MCF 10A (cell line): ENCODE measurements at places on chromosomes 2 and 18. TPM values are rescaled to one million over a fixed set of nuclear protein-coding genes. Genes with fewer than 3 reads are reported as not detected.

DNA sequence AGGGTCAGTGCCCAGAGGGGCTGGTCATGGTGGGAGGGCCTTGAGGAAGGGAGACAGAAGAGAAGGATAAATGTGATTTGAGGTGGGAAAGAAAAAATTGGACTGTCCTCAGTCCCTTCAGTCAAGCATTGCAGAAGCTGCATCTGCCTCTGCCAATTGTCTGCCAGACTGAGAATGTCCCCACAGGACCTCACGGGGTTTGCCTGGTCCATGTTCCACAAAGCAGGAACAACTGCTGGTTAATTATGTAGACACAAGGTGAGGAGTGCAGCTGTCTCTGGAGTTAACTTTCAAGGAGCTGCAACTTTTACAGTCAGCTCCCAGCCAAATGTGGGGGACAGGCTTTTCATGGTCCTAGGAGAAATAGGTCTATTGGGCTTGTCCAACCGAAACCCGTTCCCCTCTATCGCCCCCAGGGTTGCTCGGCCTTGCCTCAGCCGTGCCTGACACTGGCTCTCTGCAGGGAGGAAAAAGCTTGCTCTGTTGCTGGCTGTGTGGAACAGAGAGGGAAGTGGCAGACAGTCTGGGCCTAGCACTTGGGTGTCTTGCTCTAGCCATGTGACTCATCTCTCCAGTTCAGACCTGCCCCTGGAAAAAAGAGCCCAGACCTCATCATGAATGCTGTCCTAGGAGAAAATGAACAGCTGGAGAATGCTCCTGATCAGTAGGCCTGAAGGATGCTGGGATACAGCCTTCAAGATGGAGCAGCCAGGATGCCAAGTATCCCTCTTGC lies 31.1 kb upstream of the PAX8 start:
- DNase-seq: peak; percentile 64
- H3K4me1 ChIP-seq: peaks cover 31% of the 10 kb centered on the region
- H3K36me3 ChIP-seq: no peaks in the 10 kb centered on the region
- no peaks in the 10 kb centered on the region for H3K27me3 ChIP-seq
- H3K4me3 ChIP-seq: no peak overlapping the region

DNA sequence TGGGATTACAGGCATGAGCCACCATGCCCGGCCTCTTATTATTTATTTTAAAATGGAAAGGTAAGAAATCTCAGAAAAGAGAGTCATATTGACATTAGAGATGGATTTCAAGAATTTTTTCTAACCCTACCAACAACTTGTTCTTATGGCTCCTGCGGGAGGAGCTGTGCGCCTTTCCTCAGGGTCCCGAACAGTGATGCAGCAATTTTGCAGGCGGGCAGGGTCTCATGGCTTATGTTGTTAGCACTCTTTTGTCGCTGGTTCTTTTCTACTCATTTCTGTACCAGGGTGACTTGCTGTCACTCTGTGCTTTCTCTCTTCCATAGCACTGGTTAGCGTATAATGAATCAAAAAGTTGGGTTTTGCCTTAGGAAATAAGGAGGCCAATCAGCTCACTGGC lies 148.8 kb upstream of the DLGAP1 start:
- H3K27ac ChIP-seq: no peak overlapping the region
- H3K4me3 ChIP-seq: no peak overlapping the region
- no peak for DNase-seq

DNA sequence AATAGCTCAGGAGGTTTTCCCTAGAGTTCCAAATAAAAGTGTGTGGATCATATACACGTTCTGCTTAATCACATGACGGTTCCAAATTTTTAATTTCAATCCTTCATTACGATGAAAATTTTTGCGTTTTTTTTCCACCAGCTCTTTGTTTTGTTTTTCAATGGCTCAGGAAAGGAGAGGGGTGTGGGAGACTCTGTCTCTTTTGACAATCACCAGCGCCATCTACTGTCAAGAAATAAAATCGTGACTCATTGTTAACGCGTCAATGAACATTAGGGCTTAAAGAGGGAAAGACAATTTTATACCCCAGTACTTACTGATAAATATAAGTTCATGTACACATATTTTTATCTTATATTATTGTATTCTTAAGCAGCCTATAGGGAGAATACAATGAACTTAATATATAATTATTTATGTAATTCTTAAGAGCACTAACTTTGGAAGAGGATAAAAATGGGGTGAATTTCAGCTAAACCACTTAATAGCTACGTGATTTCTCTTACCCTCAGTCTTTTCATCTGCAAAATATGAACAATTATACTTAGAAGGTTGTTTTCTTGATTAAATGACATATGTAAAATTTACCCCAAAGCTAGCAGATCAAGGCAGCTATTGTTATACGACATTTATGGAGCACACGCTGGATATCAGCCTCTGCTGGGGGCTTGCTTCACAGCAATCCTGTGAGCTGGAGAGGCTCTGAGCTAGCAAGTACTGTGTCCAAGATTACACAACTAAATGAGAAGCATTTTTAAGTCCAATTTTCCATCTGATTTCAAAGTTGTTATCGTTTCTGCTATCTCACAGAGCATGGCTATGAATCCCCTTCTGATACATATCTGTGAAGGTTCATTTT lies 47.4 kb upstream of the RMDN2 start:
- peak; percentile 78 for DNase-seq
- peaks cover 4% of the 10 kb centered on the region for H3K4me1 ChIP-seq
- peaks cover 6% of the 10 kb centered on the region for H3K36me3 ChIP-seq
- H3K27ac ChIP-seq: no peak overlapping the region
- no peak overlapping the region for H3K4me3 ChIP-seq

DNA sequence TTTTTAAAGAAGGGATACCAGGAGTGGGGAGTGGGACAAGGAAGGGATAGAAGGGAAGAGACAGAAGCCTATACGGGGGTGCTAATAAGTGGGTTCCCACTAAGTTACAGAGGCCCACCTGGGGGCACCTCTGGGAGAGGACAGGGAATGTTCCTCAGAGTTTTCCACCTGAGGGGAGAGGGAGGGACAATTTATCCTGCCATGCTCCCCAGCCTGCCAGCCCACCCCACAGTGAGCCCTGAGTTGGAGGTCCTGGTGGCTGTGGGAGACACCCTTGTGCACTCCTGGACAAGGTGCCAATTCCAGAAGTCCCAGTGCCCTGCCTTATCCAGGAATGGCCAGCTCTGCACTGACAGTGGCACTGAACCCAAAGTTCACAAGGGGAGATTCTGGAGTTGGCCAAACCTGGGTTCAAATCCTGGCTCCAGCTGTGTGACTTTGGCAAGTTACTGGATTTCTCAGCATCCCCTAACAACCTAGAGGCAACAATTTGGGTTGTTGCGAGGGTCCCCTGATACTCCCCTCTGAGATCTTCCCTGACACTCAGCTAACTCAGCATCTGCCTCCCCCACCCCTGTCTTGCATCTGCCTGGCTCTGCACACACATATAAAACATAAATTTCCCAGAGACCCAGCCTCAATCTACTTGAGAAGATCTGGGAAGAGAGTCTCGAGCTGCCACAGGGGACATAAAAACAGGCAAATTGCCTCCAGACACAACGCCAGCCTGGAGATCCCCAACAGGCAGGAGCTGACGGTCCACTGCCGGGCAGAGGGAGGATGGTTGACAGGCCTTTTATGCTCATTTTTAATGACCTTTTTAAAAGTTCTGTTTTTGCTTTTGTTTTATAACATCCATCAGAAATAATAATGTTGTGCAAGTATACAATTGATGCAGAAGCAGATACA lies 98.7 kb upstream of the ST3GAL5 start:
- H3K27me3 ChIP-seq: no peaks in the 10 kb centered on the region
- peaks cover 2% of the 10 kb centered on the region for H3K36me3 ChIP-seq
- no peak overlapping the region for H3K4me3 ChIP-seq

The WDR7 gene
- 12.6 and 17.3 TPM in 2 replicates for total RNA-seq

DNA sequence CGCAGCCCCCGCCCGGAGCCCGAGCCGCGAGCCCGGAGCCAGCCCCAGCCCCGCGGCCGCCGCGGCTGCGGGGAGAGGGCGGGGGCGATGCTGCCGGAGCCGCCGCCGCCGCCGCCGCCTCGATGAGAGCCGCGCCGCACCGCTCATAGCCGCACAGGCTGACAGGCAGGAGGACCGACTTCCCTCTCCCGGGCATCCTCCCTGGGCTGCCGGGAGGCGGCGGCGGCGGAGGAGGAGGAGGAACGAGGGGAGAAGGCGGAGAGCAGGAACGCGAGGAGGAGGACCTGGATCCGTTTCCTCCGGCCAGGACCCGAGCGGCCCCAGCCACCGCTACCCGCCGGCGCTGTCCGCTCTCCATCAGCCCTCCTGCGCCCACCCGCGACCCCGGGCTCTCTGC lies 370 bp downstream of the KLHL29 start:
- peak; percentile 48 for DNase-seq
- H3K27me3 ChIP-seq: no peaks in the 10 kb centered on the region
- H3K4me1 ChIP-seq: peaks cover 33% of the 10 kb centered on the region
- no peak overlapping the region for H3K27ac ChIP-seq
- peak overlapping the region; percentile 84 for H3K4me3 ChIP-seq

- H3K27me3 ChIP-seq: no peaks in the 10 kb centered on the region
- DNase-seq: no peak
- H3K27ac ChIP-seq: no peak overlapping the region
Measured at GRCh38 chr2:68452158-68452900, 14.8 kb downstream of the FBXO48 start.

The KCNG2 gene
- not detected in 2 replicates for total RNA-seq

The MAP3K19 gene
- not detected in 2 replicates for total RNA-seq

DNA sequence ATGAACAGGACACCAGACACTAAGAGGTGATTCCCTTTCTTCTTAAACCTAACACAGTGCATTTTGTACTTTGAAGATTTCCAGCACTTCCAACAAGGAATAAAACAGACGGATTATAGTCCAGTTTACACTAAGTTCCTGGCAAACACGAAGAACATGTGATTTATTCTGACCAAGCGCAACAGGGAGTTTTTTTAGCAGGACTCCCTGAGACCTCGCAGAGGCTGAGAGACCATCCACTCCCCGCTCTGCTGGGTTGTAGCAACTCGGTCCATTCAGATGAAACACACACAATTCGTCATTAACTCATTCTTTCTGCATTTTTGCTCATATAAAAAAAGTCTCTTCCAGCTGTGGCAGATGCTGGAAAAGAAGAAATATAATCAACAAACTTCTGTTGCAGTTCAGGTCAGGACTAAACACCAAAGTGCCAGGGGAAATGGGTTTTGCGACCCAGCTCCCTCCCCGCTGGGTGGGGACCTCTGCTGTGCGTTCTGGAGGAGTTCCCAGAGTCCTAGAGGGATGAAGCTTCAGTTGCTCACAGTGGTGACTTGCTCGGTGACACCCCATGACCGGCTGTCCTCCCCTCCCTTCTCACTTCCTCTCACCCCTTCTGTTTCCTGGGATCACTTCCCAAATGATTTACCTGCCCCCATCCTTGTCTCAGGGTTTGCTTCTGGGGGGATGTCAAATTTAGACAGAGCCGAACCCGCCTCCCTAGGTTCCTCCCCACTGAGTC lies 52.5 kb downstream of the KCNF1 start:
- H3K27me3 ChIP-seq: peaks cover 71% of the 10 kb centered on the region
- DNase-seq: no peak
- H3K27ac ChIP-seq: no peak overlapping the region
- H3K4me3 ChIP-seq: no peak overlapping the region
- peaks cover 9% of the 10 kb centered on the region for H3K4me1 ChIP-seq

DNA sequence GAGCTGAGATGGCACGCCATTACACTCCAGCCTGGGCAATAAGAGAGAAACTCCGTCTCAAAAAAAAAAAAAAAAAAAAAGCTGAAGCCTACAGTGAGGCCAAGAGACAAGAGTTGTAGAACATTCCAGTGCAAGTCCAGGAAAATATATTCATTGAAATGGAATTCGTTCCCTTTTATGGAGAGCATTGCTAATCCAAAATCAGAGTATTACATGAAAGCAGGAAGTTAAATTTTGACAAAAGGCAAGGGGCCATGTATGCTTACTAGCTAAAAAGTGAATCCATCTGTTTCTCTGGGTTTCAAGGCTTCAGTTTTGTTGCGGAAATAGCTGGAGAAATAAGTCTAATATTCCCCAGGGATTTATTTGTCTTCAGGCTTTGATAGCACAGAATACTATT lies 471.7 kb downstream of the THSD7B start:
- peaks cover 8% of the 10 kb centered on the region for H3K4me1 ChIP-seq
- DNase-seq: no peak
- no peaks in the 10 kb centered on the region for H3K36me3 ChIP-seq

The HDAC4 gene
- total RNA-seq: 21.8 and 23.8 TPM in 2 replicates

The ATAD2B gene
- total RNA-seq: 19.6 and 19.7 TPM in 2 replicates

DNA sequence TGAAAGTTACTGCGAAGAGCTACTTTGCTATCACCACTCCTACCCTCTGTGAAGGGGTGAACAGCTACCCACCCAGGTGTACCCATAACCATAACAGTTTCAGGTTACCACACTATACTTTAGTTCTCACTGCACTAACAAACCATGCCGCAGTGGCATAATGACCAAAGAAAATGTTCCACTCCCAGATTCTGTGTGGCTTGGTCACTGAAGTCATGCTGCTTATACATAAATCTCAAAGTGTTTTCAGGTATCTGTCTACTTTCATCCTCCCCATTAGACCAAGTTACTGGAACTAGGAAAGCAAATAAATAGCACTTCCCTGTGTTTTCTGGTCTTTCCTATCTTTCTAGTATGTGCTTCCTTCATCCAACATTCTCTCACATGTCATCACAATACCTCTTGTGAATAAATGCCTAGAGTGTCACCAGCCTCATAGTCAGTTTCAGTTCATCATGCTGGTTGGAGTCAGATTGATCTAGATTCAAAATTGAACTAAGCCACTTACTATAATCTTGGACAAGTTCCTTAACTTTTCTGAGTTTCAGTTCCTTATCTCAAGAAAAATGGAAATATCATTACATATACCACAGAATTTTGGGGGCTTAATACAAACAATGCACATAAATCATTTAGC lies 293.6 kb downstream of the FSIP2 start:
- no peak overlapping the region for H3K4me3 ChIP-seq
- H3K4me1 ChIP-seq: no peaks in the 10 kb centered on the region
- no peaks in the 10 kb centered on the region for H3K36me3 ChIP-seq
- no peaks in the 10 kb centered on the region for H3K27me3 ChIP-seq
- no peak overlapping the region for H3K27ac ChIP-seq
- DNase-seq: no peak

GRCh38 chr2:62787386-62787785 lies 81.9 kb downstream of the EHBP1 start:
- H3K36me3 ChIP-seq: peaks cover 7% of the 10 kb centered on the region
- peaks cover 39% of the 10 kb centered on the region for H3K4me1 ChIP-seq

DNA sequence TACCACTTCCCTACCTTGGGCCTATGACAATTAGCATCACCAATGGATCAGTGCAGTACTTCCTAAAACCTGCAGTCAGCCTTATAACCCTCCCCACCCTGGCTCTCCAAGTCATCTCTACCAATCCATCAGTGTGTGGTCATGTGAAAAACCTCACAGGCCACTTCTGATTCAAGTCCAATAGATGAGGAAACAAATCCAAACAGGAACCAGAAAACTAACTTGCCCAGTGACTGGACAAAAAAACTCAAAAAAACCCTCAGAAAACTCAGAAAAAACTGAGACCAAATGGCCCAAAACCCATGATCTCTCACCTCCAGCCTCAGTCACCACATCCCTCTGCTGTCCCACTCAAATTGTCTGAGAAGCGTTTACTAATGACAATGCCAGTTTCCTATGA lies 43.3 kb downstream of the TGFA start:
- H3K27ac ChIP-seq: no peak overlapping the region
- no peak overlapping the region for H3K4me3 ChIP-seq
- H3K27me3 ChIP-seq: no peaks in the 10 kb centered on the region

- H3K4me1 ChIP-seq: peaks cover 21% of the 10 kb centered on the region
- peaks cover 34% of the 10 kb centered on the region for H3K36me3 ChIP-seq
- H3K27me3 ChIP-seq: no peaks in the 10 kb centered on the region
- no peak overlapping the region for H3K4me3 ChIP-seq
- H3K27ac ChIP-seq: no peak overlapping the region
- no peak for DNase-seq
Measured at GRCh38 chr2:73101626-73102256, 11.0 kb downstream of the RAB11FIP5 start.
